GM23338 (cell line): ENCODE measurements at places on chromosomes 2 and 18. TPM values are rescaled to one million over a fixed set of nuclear protein-coding genes. Genes with fewer than 3 reads are reported as not detected.

The CDH19 gene
- 0.03 TPM in 1 of 2 replicates, not detected in the other for total RNA-seq

The ZCCHC2 gene
- 14.4 and 15.4 TPM in 2 replicates for total RNA-seq

The TOGARAM2 gene
- total RNA-seq, result 0.47 and 1.8 TPM in 2 replicates

The IL36G gene
- total RNA-seq, result 0.70 TPM in 1 of 2 replicates, not detected in the other

The SKOR2 gene
- 0.42 TPM in 1 of 2 replicates, not detected in the other for total RNA-seq

The SP9 gene
- 0.12 and 0.49 TPM in 2 replicates for total RNA-seq

The LDLRAD4 gene
- 1.0 and 1.9 TPM in 2 replicates for total RNA-seq

The ALLC gene
- total RNA-seq, result not detected in 2 replicates

The HTR2B gene
- not detected in 2 replicates for total RNA-seq

The SLC5A7 gene
- total RNA-seq, result 0.08 and 0.17 TPM in 2 replicates

The TGFBRAP1 gene
- 21.2 and 23.5 TPM in 2 replicates for total RNA-seq

The CABYR gene
- total RNA-seq, result 34.6 and 48.4 TPM in 2 replicates

The VWC2L gene
- not detected in 2 replicates for total RNA-seq

DNA sequence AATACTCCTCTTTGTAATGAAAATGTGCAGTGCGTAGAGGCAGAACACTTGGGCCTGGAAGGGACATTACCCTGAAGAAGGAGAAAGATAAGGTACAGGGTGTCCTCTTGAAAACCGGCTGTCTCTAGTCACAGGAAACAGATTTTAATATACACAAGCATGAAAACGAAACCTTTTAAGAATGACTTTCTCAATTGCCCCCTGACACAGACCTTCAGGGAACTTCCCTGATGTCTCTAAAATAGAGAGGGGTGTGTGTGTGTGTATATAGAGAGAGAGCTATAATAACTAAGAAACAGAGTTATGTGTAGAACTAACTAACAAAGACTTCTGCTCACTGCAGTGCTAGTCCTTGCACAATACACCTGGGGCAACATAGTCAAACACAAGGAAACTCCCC lies 780.0 kb downstream of the CNTNAP5 start:
- DNase-seq, result no peak

- peak; percentile 34 for DNase-seq
These were observed 40.3 kb downstream of the CYB5A start for GRCh38 chr18:74251297-74252038.

GRCh38 chr18:74532511-74533025 lies 1.7 kb upstream of the CNDP1 start:
- no peak for DNase-seq

- DNase-seq, result no peak
These were observed 383.0 kb upstream of the SMIM21 start for GRCh38 chr18:75810516-75810915.

DNA sequence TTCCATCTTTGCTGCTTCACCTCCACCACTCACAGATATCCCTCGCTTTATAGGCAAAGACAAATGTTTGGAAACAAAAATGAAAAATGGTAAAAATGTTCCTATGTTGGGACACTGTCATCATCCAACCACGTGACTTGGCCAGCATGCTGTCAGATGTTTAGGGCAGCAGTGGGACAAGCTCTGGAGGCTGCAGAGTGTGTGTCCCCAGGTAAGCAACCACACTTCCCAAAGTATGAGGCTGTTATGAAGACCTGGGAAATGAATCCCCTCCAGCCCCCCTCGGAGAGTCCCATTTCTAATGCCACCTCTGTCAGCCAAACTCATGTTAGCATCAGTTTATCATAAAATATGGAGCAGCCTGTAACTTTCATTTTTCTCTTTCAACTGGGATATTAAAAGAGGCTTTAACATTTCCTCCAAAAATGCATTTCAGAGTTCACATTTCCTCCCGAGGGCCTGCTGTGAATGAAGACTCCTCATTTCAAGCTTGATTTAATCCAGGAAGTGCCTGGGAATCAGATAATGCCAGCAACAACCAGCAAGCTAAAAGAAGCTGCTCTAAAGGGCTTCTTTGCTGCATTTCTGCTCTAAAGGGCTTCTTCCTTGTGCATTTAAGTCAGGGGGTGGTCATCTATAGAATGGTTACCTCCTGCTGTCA lies 66.2 kb downstream of the APOB start:
- DNase-seq, result no peak

- DNase-seq, result no peak
These were observed 4.5 kb downstream of the CD28 start for GRCh38 chr2:203710952-203711351.

- no peak for DNase-seq
These were observed 195.8 kb upstream of the STON1 start for GRCh38 chr2:48334180-48334579.

- DNase-seq, result no peak
These were observed 52.5 kb downstream of the CDCA7 start for GRCh38 chr2:173407176-173407575.

GRCh38 chr2:27071990-27072830 lies 756 bp upstream of the OST4 start:
- peak; percentile 68 for DNase-seq

GRCh38 chr2:232887171-232887850 lies 17.2 kb downstream of the SNORC start:
- peak; percentile 51 for DNase-seq

- no peak for DNase-seq
These were observed 318.7 kb downstream of the MEIS1 start for GRCh38 chr2:66753660-66754059.

DNA sequence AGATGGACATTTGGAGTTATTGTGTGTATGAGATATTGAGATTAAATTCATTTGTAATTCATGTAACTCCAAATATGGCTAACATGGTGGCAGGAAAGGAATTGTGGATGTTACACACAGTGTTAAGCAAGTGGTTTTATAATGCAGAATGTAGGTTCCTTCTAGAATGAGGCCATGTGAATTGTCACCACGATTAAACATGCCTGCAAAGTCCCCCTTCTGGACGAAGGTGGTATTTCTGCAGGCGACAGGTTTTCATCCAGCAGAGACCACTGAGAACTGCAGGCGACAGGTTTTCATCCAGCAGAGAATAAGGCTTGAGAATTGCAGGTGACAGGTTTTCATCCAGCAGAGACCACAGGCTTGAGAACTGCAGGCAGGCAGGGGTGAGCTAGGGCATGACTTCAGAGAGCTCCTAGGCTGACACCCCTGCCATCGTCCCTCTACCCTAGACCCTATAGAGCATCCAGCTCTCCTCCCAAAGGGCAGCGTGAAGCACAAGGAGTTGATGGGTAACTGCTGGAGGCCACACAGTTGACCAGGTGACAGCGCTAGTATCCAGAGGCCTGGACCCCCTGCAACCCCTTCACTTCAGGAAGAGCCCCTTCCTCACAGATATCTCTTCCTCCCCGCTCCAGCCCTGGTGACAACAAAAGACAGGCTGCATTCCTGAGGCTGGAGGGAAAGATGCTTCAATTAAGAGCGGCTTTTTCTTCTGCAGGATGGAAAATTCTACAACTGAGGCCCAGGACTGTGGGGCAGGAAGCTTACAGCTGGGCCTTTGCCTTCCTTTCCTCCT lies 175.8 kb downstream of the LOXHD1 start:
- peak; percentile 81 for DNase-seq

GRCh38 chr2:11784280-11784679 lies 37.8 kb downstream of the LPIN1 start:
- no peak for DNase-seq

DNA sequence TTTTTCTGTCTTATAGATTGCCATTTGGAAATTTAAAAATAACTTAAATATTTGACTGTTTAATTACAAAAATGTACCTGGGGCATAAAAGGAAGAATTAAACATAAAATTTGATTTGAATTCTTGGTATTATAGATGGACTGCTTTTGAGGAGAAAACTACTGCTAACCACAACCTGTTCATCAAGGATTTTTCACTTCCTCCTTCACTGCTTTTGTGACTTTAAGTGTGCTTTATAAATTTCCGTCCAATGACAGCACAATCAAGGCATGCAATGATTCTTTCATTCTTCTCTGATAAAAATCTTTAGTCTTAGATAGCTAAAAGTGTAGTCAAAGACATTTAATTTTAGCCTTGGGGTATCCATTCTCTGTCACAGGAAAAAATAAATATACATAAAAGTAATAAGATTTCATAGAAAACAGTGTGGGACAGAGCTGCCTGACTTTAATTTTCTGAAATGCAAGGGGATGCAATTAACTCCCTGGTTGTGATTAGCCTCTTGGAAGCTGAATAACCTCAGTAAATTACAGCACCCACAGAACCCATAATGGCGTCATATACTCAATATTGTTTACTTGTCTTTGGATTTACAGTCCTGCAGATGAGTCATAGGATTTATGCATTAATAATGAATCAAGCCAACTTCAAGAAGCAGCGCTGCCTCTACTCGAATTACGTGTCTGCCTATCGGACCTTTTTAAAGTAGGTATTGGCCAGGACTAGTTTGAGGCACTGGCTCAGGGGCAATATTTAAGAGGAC lies 587.9 kb downstream of the NRXN1 start:
- peak; percentile 10 for DNase-seq

DNA sequence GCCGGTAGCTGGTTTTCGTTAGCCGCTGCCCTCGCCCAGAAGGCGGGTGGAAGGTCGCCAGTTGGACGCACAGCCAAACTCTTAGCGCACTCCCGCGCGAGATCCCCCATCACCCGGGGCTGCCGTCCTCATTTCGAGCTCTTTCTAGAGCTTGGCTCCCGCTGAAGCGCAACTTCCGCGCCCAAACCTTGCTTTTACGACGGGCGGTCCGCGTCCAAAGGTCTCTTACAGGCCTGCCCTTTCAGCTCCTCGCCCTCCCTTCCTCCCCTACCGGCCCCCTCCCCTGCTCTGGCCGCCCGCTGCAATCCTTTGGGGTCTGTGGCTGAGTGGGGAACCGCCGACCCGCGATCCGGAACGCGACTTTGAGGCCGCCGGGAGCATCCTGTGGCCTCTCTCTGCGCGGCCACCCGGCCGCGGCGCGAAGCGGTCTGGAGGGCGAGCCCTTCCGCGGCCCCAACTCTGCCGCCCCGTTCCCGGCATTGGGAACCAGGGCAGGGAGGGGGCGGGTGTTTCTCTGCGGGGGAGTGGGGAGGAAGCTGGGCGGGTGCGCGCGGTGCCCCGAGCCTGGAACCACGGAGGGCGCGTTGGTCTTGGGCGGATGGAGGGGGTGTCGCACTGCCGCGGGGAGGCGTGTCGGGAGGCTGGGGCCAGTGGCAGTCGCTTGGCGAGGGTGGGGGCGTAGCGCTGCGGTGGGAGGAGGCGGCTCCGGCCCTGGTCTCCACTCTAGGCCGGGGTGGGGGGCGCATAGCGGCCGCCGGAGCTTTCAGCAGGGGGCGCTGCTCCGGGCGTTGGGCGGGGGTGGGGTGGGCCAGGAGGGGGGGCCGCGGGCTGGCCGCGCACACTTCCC lies at the start of gene GDF7:
TSS of gene GDF7 (plus strand) at position 841 of the 847 bp plus-strand sequence. CDS start 96 bp downstream, outside the sequence.
- DNase-seq, result peak; percentile 74

DNA sequence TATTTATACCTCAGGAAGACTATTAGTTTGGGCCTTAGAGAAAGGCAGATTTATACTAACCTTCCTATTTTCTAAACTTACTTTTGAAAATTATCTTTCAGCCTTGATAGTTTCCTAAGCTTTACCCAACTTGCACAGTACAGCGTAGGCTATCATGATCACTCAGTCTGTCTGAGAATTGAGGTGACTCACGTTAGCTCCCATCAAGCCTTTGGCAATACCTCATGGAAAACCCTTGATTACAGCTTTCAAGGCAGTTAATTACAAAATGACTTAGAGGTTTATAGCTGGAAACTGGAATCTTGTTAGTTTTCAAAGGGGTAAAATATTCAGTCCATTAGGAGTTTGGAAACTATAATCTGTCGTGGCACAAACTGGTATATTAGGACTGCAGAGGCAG lies 26.4 kb upstream of the ARMC9 start:
- DNase-seq, result no peak

DNA sequence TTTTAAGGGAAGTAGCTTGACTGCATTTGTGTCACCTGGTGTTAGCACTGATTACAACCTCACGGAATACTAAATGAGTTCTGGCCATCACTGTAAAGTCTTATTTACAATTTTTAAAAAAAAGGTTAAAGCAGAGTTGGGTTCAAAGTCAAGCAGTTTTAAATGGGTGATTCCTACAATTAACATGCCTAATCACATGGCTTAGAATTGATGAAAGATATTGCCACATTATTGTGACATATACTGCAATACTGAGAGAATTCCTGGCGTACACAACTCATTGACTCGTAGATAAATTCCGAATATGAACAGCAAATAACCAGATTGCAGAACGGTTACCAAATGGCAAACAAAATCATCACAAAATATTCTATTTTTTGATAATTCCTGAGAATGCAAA lies 34.2 kb downstream of the ROCK2 start:
- no peak for DNase-seq

- DNase-seq, result peak; percentile 70
These were observed 299.4 kb downstream of the AGAP1 start for GRCh38 chr2:235793163-235793752.

- no peak for DNase-seq
These were observed 3.9 kb upstream of the MGAT4A start for GRCh38 chr2:98734823-98735260.

GRCh38 chr2:16664052-16664731 lies 1.4 kb downstream of the CYRIA start:
- DNase-seq, result peak; percentile 62
